ENCODE measurements at places on chromosomes 2 and 18.

DNA sequence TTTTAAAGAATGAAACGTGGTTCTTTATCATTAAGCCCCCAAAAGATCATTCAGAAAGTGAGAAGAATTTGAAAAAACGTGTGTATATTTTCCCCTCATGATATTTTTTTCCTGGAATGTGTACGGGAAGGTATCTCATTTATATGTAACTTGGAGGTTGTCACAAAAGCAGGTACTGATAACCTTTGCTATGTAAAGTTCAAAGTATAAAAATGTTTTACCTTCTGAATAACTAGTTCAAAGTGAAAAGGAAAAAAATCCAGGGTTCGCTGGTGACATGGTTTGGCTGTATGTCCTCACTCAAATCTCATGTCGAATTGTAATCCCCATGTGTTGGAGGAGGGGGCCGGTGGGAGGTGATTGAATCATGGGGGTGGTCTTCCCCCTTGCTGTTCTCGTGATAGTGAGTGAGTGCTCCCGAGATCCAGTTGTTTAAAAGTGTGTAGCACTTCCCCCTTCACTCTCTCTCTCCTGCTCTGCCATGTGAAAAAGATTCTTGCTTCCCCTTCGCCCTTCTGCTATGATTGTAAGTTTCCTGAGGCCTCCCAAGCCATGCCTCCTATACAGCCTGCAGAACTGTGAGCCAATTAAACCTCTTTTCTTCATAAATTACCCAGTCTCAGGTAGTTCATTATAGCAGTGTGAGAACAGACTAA lies 144.2 kb downstream of the DCDC2C start:
- DNase-seq = no peak

DNA sequence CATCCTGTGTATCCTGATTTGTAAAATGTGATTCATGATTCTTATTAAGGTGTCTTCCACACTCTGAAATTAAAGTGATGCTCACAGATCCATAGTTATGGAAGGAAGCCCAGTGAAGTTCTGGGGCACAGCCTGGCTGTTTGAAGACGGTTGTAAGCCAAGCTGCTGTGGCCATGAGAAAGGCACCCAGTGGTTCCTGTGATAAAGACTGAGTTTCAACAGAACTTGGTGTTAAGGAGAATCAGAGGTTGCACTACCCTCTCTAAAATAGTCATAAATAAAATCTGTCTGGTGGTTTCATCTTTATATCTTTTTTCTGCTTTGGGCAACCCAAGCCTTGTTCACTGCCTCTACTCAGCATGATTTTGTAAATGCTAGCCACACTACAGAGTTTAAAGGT lies 32.2 kb upstream of the SPOPL start:
- DNase-seq = no peak

GRCh38 chr2:53813151-53813550 lies 26.3 kb downstream of the ERLEC1 start:
- DNase-seq = no peak

DNA sequence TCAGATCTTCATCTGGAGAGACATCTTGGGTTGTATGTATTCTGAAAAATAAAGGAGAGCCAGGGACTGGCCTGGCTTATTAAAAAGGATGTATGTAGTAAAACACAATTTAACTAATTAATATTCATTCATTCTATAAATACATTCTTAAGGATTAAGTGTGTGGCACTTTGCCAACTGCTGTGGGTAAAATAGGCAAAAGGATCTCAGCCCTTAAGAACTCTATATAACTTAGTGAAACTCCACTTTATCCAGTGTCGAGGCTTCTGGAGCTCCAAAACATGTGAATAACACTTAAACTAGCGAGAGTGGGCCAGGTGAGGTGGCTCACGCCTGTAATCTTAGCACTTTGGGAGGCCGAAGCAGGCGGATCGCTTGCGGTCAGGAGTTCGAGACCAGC lies 7.7 kb upstream of the STK39 start:
- DNase-seq = no peak

- DNase-seq = no peak
Measured at GRCh38 chr2:239222706-239223309, 178.0 kb downstream of the HDAC4 start.

DNA sequence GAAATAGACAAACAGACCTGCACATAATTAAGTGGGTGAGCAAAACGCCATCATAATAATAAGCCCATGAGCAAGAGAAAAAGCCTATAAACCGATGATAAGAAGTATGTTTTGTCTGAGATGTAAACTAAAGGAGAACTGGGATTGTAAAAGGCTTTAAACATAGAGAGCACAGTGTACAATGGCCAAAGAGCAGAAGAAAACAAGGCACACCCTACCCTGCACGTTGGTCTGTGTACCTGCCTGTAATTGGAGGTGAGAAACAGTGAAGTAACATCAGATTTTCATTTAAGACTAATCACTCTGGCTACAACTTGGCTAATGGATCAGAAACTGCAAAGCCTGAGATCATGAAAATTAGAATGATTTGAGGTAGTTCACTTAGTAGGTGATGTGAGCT lies 1094.7 kb upstream of the GYPC start:
- no peak for DNase-seq

- DNase-seq = no peak
Measured at GRCh38 chr2:88054782-88055370, 707 bp downstream of the KRCC1 start.

DNA sequence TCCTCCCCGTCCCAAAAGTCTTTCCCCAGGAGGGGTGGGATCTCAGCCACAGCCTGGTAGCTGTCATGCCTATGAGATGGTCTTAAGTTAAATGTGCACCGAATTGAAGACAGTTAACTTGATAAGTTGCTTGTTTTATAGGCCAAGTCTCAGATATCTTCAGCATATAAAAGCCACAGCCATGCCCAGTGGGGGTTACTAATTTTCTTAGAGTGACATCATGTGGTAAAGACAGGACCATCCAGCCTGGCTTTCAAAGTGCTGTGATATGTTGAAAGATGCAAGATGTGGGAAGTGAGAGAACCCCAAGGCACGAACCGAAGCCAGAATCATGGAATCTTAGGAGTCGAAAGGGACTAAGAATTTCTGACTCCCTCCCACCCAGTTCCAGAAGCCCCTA lies 42.1 kb upstream of the FAM124B start:
- no peak for DNase-seq

DNA sequence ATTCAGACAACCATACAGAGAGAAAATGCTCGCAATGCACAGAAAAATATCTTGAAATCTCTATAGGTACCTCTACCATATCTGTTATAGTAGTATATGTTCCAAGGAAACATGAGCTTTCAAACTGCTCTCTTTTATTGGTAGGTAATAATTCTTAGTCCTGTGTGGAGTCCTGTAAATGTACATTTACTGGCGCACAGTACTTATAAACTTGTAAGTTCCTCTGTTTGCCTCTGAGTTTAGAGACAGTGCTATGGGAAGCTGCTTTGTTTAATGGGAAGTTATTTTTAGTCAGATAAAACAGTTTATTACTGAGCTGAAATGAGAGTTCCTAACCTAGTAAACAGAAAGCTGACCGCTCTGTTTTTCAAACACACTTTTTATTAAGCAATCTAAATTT lies 52.7 kb downstream of the CCDC93 start:
- no peak for DNase-seq

- DNase-seq = no peak
Measured at GRCh38 chr2:166256896-166257295, 118.8 kb downstream of the SCN9A start.

GRCh38 chr2:28586867-28587266 lies 91.0 kb downstream of the PLB1 start:
- no peak for DNase-seq

DNA sequence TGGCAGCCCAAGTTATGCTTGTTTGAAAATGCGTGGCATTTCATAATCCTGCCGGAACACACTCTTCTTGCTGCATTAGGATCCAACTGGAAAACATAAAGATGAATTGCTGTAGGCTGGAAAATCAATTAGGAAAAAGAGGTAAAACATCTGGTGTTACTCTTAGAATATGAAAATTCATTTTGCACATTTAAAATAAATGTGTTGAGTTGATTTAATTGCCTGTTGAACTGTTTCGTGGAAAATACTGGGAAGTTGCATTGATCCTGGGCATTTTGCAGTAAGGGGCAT lies 4.1 kb downstream of the RHOB start:
- DNase-seq = no peak

- DNase-seq = no peak
Measured at GRCh38 chr2:26556309-26557243, 78.7 kb upstream of the OTOF start.

DNA sequence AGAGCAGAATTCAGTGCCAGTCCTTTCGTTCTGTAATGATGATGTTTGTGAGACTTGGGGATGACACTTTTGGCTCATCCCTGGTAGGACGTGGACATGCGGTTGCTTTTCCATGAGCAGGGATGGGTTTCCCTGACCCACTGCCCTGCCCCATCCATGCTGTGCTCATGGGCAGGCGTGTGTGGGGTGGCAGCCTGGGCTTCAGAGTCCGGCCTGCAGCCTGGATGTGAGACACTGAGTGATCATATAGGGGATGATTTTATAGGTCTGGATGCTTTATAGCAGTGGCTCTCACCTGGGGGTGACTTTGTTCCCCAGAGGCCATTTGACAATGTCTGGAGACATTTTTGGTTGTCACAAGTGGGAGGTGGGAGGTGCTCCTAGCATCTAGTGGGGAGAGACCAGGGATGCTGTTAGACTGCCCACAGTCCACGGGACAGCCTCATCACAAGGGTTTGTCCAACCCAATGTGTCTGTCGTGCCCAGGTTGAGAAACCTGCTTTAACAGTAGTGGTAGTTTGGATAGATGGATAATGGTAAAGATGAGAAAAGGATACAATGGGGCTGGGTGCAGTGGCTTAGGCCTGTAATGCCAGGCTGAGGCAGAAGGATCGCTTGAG lies 38.9 kb downstream of the LDLRAD4 start:
- DNase-seq = no peak

- DNase-seq = no peak
Measured at GRCh38 chr2:70789304-70790135, 923 bp downstream of the FIGLA start.

GRCh38 chr18:35174093-35174731 lies 66.6 kb upstream of the ZNF397 start:
- no peak for DNase-seq

GRCh38 chr18:26978812-26979341 lies 113.4 kb upstream of the AQP4 start:
- DNase-seq = no peak

DNA sequence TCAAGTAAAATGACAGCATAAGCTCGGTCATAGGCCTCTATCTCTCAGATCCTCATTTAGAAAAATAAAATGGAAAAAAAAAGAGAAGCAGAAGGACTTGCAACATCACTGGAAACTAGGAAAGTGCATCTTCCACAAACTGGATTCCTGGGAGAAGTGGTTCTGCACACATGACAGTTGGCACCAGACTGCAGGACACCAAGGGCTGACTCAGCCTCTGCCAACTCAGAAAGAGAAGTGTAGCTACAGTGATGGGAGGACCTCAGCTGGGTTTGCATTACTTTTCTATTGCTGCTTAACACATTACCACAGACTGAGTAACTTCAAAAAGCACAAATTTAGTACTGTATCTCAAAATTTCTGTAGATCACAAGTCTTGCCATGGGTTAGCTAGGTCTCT lies 409.5 kb upstream of the GCFC2 start:
- no peak for DNase-seq

DNA sequence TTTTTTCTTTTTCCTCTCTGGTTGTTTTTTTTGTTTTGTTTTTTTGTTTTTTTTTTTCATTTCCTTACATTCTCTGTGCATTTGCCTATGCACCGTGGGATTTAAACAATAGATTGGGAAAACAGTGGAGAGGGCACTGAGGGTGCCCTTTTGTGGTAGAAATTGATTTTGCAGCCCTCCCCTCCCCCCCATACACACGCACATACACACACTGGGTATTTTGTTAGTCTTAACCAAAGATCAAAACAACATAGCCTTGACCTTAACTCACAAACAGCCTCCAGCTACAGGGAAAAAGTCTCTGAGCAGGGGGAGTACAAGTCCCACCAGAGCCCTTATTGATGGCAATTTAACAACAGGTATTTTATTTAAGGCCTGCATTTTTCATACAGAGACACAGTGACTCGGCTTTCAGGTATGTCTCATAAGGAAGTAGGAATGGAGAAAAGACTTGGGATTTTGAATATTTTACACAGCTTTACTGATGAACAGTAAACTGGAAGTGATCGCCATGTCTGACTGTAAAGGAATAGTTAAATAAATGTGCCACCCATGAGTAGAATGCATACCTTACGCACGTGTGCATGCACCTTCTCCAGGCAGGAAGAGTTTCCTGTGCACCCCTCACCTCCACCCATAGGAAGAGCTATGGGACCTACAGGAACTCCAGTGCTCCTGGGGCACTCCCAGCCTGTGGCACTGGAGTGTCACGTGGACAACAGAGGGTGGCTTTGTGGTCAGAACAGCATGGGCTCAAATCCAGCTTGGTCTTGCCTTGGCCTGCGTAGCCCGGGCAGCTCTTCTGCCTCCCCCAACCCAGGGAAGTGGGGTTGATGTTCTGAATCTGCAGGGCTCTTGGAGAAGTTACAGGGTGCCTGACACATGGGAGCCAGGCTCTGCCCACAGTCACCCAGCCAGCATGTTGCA lies 266.4 kb downstream of the ANAPC1 start:
- no peak for DNase-seq

DNA sequence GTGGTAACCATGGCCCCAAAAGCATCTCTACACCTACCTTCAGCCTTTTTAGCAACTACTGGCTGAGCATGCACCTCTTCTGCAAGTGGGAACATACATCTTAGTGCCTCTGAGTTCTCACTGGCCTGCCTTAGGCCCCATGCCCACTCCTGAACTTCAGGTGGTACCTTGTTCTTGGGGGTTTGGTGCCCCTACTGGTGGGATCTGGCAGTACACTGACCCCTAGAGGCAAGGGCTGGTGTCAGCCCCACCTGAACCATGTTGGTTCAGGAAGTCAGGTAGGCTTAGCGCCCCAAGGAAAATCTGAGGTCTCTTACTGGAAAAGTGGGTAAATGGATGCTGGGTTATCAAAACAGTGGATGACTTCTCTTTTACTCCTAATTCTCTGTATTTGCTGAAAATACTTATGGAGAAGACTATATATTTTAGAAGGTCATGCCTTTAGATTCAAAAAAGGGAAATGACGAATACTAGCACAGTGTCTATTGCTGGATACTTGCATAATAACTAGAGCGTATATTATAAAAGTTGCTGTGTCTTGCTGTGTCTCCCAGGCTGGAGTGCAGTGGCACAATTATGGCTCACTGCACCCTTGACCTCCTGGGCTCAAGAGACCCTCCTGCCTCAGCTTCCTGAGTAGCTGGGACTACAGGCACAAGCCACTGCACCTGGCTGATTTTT lies 84.6 kb downstream of the RAB31 start:
- no peak for DNase-seq

- no peak for DNase-seq
Measured at GRCh38 chr2:239531456-239532241, 130.8 kb upstream of the HDAC4 start.

Data from cerebellar nuclear complex (tissue), 1 donor.